ENCODE measurements at places on chromosomes 12 and 14.

DNA sequence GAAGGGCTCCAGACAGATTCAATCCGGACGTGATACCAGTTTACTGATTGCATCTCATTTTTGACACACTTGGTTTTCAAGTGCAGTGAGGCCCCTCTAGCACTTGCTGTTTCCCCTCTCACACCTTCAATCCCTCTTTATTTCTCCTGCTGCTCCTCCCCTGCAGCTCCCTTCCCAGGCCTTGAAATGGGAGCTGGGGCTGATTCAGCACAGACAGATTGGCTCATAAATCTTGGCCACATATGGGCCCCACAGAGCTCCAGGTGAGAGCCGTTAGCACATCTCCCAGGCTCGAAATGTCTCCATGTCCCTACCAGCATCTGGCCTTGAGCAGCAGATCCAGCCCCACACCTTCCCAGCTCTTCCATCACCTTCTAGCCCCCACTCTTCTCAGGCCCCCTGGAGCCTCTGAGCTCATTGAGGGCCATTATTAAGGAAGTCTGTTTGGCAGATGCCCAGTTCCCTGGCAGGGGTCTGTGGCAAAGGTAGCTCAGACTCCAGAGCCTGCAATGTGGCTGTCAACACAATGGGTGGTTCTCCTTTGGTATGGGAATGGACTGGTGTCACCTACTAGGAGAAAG lies 220.3 kb upstream of the FKBP4 start:
- DNase-seq, result no peak

DNA sequence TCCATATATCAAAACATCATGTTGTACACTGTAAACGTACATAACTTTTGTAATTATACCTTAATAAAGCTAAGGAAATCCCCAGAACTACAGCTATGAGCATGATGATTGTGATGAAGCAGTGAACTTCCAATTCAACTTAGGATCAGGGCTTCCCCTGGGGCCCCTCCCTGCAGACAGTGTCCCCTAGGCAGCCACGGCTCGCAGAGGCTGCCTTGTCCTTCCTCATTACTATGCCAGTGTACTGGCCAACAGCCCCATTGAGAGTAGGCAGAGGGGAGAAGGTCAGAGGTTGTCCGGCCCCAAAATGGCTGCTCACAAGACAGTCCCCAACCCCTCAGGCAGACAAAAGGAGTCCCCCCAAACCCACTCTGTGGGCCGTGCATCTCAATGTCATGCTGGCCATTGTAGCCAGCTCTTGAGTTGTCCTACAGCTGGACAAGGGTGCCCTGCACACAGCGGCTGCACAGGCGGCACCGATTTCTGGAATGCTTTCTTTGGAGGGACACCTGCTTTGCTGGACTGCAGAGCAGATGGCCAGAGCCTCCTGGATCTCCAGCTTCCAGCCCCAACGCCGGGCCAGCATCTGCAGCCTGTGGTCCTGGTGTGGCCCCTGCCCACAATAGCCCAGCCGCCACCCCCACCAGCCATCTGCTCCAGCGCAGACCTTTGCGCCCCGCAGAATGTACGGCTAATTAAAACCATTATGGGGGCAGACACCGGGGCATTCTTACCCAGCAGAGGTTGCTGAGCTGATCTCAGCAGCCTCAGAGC lies 46.1 kb downstream of the NIN start:
- no peak for DNase-seq

DNA sequence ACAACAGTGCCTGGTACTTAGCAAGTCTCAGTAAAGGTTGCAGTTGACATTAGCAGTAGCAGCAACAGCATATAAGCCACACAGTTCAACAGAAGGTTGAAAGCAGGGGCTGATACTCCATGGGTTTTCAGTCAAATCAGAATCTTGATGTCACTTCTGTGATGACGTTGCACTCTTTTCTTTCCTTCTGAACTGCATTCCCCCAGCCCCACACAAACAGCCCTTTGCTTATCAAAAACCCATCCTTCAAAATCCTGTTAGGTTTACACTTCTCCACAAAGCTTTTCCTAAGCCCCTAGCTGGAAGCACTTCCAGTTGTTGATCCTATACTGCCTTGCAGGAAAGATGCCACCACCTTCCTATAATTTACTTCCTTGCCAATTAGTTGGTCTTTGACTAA lies 34.0 kb upstream of the KCNK13 start:
- DNase-seq, result no peak

DNA sequence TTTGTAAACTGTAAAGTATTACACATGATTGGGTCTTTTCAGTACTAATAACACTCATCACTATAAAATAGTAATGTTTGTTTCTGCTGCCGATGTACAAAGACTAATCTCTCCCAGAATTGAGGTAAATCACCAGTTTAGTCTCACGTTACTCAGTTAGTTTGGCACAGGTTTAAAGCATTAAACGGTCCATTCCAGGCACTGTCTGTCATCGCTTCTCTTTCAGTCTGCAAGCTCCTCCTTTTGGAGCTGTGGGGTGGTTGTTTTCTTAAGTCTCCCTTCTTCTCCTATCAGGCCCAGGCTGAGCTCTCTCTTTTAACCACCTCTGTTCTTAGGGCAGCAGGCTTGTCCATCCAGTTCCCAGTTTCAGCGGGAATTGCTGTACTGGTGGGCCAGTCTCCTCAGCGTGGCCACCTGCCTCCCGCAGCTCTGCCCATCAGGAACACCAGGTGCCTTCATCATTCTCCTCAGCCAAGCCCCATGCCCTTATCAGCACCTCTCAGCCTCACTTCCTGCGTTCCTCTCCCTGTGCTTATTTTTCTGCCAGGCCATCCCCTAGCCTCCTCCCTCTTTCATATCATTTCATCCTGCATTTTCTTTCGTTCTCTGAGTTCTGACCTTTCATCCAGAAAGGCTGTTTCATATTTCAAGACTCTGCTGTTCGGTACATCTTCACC lies 149.0 kb downstream of the TGFB3 start:
- DNase-seq, result no peak

- DNase-seq, result no peak
These were observed 7.7 kb upstream of the PPTC7 start for GRCh38 chr12:110590806-110591326.

- DNase-seq, result no peak
These were observed 626.6 kb upstream of the TMEM132C start for GRCh38 chr12:127640181-127640886.

- no peak for DNase-seq
These were observed 812 bp downstream of the NABP2 start for GRCh38 chr12:56224954-56225353.

DNA sequence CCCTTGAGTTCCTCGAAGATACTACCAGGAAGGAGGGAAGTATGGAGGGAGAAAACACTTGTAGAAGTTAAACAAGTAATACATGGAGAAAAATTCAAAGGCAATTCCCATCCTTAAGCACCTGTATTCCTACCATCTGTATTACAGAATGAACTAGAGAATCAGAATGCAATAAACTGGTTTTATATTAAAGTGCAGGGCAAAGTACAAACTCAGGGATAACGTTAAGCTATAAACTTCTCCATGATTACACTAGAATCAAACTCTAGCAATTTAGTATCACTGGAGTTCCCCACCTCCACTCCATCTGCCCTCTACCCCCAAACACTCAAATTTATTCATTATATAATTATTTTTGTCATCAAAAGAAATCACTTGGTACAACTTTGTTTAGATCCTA lies 13.1 kb downstream of the PAWR start:
- no peak for DNase-seq

Measured in stimulated activated CD8-positive, alpha-beta memory T cell treated with anti-CD3 and anti-CD28 coated beads, Interleukin-7, amount 100 ng/mL, for 24 hours (primary cell).